ENCODE measurements at places on chromosomes 3 and 15. TPM values are rescaled to one million over a fixed set of nuclear protein-coding genes. Genes with fewer than 3 reads are reported as not detected.
A peak's percentile ranks its signal among the peaks of the same experiment; 100 is the strongest.

GRCh38 chr15:67849538-67849937 lies 9.7 kb upstream of the RNU6-1 start:
- DNase-seq = no peak

DNA sequence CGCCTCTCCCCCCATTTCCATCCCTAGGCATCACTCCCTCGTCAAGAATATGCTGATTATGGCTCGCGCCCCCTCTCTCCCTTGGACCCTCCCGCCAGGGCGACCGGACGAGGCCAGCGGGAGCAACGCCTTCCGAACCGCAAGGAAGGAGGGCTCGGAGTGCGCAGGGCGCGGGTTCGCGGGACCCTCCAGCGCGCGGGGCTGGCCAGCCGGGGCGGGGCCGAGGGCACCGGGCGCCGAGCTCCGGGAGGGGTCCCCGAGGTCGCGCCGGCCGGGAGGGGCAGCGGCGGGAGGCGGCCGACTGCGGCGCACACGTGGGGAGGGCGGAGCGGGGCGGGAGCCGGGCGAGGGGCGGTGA lies 483 bp downstream of the EHD4 start:
- peak; percentile 69 for DNase-seq

CDHR4 gene
- total RNA-seq = 0.12 TPM

DNA sequence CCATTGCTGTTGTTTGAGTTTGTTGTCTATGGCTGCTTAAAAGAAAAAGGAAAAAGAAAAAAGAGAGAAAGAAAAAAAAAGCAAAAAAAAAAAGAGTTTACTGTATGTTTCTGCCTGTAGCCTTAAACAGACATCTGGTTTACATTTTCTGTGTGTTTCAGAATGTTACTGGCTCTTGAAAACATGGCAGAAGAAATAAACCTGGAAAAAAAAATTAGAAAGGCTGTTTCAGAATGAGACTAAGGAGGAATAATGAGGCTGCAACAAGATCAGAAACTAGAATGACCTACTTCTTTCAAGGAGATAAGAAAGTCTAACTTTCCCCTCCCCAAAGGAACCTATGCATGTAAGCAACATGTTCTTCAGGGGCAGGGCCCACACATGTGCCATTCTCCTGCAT lies 292.1 kb downstream of the DIPK2A start:
- DNase-seq = no peak

CD96 gene
- not detected for total RNA-seq

Measured in neural progenitor cell (in vitro differentiated cells).